Stimulated activated effector memory CD8-positive, alpha-beta T cell treated with anti-CD3 and anti-CD28 coated beads, Interleukin-12 subunit alpha, Interleukin-12 subunit beta, amount 100 ng/mL, for 72 hours (primary cell): ENCODE measurements at places on chromosomes 6 and 20.

DNA sequence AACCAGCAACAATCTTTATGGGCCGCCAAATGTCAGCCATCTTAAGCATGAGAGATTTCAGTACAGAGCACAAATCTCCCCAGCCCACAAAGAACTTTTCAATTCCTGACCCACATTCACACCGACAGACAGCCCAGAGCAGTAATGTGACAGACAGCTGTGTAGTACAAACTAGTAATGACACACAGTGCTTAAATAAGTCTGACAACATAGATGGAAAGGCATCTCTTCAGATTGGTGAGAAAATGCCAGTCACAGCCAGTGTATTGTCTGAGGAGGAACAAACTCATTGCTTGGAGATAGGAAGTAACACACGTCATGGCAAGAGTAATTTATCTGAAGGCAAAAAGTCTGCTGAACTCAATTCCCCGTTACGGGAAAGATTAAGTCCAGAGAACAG, 36.0 kb downstream of the KIZ start:
- DNase-seq: no peak

GRCh38 chr6:139686308-139686707, 311.9 kb upstream of the CITED2 start:
- no peak for DNase-seq

DNA sequence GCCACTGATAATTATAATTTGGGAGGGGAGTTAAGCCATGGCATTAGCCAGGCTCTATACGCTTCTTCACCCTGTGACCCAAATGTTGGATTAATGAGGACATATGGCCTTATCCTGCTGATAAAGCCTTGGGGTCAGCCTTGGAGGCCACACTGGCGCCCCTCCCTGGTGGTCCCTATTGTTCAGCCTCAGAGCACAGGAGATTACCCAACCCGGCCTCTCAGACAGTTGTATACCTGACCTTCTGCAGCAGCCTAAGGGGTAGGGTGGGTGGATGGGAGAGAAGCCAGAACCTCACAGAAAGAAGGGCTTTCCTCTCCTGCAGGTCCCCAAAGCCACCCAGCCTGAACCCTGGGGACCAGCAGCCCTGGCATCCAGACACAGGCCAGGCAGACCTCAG, 76.8 kb downstream of the LINC00237 start:
- DNase-seq: no peak

GRCh38 chr20:24490598-24490997, 21.2 kb downstream of the SYNDIG1 start:
- DNase-seq: no peak

DNA sequence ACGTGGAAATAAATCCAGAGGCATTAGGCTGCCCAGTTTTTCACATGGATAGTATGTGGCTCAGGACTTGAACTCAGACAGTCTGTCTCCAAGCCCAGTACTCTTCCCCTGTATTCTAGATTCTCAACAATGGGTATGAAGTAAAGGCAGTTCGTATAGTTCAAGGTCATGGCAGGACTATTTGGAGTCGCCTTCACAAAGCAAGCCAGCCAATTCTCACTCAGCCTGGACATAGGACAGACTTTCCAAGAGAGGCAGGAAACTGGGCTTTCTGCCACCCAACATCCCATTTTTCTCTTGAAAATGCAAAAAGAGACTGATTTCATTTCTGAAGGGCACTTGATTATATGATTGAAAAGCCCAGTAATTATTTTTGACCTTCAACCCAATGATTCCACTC, 111.0 kb downstream of the EDN1 start:
- DNase-seq: no peak

DNA sequence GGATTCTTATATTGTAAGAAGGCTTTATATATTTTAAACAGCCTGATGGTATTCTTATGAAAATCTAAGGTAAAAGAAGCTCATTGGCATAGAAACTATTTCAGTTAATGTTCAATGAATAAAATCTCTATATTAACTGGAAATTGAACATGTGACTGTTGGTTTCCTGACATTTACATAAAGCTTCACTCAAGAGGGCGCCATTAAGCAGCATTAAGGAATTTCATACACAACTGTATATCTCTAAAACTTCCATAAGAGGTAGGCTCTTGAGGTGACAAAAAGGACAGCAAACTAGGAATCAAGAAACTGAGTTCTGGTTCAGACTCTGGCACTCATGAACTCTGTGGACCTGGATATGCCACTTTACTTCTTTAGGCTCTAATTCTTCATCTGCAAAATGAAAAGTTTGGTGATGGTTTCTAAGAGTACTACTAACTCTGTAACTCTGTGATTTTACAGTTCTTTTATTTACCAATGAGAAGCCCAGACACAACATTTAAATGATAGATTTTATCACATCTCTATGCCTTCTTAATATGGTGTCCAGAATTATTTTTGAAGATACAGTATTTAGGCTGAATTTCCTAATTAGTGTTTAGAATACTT, 147.5 kb downstream of the FLRT3 start:
- no peak for DNase-seq
